ENCODE measurements at places on chromosomes 1 and 21.

- DNase-seq: no peak
Observed at GRCh38 chr1:21896652-21897532, 40.2 kb downstream of the HSPG2 start.

- no peak for DNase-seq
Observed at GRCh38 chr1:81954534-81955020, 153.8 kb downstream of the ADGRL2 start.

GRCh38 chr21:43741423-43742096 lies 22.6 kb downstream of the PDXK start:
- no peak for DNase-seq

DNA sequence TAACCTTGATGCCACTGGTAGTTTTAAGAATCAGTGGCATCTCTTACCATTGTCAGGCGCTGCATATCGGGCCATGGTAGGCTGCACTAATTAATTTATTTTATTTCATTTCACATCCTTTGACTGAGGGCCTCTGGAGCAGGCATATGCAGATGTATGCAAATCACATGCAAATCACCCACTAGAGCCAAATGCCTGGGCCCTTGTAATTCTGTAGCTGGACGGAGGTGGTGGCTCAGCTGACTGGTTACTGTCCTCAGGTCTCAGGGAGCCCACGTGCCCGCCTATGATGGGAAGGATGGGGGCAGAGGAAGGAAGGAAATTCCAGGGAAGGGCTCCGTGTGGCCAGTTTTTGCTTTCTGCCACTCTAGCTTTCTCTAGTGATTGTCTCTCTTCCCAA lies 122.7 kb downstream of the IGSF21 start:
- DNase-seq: no peak

- no peak for DNase-seq
Observed at GRCh38 chr21:33662046-33662445, 19.7 kb downstream of the ITSN1 start.

Data from NCI-H187 treated with DMSO at 0.1 percent for 48 hours (cell line).